ENCODE measurements at places on chromosomes 3 and 15. TPM values are rescaled to one million over a fixed set of nuclear protein-coding genes. Genes with fewer than 3 reads are reported as not detected.

The SMCO1 gene
- not detected for total RNA-seq

The ZNF774 gene
- total RNA-seq: 1.9 TPM

DNA sequence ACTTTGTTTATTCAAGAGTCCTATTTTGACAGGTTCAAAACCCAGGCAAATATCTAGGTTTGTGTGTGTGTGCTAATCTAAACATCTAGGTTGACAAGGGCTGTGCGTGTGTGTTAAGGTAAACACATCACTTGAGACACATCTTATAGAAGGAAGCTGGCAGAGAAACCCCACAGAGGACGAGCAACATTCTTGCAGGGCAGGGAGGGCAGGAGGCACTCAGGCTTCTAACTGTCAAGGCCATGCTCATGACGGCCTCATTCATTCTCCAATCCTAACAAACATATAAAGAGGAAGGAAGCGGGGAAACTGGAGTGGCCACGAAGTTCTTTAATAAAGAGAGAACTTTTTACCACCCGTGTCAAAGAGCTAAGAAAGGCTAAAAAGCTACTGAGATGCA lies 43.4 kb downstream of the SLCO2A1 start:
- DNase-seq: no peak

GRCh38 chr3:124491098-124491497 lies 239.2 kb upstream of the UMPS start:
- DNase-seq: no peak

GRCh38 chr3:65534805-65535204 lies 503.9 kb downstream of the MAGI1 start:
- no peak for DNase-seq

The AP3B2 gene
- 0.30 TPM for total RNA-seq

- DNase-seq: no peak
Measured at GRCh38 chr3:155972885-155973584, 102.6 kb downstream of the GMPS start.

The TRPM1 gene
- not detected for total RNA-seq

- no peak for DNase-seq
Measured at GRCh38 chr3:48141604-48142137, 46.5 kb downstream of the CDC25A start.

DNA sequence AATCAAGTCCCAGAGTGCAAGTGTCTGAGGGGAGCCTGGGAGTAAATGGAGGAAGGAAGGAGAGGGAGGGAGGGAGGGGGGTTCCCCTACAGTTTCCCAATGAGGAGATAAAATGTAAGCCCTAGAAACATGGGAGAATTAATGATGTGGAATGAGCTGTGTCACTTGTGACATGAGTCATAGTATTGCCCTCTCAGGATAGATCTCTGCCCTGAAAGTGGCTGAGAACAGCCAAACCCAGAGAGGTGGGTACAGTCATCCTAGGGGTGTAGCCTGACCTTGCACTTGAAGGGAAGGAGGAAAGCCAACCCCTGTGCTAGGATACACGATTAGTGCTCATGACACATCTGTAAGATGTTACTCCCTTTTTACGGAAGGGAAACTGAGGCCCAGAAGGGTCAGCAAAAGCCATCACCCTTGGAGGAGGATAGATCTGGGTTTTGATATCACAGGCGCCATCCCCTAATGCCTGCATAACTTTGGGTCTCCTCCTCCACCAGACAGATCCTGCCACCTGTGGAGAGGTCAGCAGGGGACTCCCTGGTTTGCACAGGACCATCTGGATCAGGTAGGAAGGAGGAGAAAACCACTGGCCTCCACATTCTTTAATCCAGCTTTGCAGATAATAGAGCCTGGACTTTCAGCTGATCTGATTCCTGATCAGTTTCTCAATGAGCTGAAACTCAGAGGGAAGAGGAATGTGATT lies 23.1 kb upstream of the USP3 start:
- DNase-seq: peak; percentile 44

DNA sequence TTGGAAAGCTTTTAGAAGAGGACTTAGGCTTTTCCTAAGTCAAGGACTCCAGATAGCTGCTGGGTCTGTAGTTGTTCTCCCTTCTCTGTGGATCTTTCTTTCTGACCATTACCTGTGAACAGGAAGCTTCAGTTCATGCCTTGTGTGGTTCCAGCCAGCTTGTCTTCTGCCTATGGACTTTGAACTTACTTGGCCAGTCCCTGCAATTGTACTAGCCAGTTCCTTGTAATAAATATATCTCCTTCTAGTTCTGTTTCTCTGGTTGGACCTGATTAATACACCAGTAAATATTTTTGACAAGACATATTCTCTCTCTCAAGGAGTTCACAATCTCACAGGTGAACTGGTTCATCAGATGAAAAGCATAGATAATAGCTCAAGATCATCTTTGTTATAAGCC lies 341.3 kb upstream of the DPPA4 start:
- no peak for DNase-seq

The GOLGA8O gene
- not detected for total RNA-seq

GRCh38 chr3:171458071-171458863 lies 1.9 kb downstream of the TNIK start:
- DNase-seq: peak; percentile 45

DNA sequence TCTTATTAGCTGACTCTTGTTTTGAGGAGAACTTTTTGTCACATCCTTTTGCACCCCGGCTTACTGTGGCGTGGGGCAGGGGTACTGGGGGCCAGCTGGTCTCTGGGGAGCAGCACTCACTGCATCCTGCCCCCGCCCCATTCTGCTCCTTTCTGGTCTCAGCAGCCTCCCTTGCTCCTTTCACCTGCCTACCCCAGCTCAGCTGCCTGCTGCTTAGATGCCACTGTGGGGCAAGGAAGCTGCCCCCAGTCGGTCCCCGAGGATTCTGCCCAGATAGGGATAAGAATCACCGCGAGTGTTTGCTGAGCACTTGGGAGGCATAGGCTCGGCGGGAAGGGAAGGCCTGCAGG lies 32.0 kb downstream of the APBA2 start:
- no peak for DNase-seq

The SERPINI2 gene
- total RNA-seq: not detected

DNA sequence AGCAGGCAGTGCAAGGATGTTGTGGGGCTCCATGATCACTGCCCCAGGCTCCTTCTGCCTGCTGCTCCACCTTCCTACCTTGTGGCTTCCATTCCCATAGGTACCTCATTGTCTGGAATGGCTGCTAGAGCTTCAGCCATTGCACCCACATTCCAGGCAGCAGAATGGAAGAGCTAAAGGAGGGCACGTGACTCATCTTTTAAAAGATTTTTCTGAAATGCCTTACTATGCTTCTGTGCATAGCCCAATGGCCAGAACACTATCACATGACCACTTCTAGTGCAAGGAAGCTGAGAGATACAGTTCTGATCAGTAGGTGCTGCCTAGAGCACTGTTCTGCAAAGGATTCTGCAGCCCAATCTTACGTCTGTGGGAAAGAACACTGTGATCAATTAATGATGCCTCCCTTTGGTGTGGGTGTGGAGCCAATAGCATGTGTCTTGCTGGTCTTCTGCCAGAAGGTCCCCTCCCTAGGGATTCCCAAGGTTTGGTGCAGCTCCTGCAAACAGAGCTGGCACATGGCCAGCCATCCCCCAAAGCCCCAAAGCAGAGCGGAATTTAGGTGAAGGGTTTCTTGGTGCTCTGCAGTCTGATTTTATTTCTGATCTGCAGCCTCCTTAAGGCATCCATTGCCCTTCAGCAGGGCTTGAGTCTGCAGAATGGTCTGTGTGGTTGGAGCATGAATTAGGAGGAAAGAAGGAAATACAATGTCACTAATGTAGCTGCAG lies 34.4 kb downstream of the SPSB4 start:
- DNase-seq: no peak

- DNase-seq: no peak
Measured at GRCh38 chr3:10187290-10187876, 22.7 kb downstream of the IRAK2 start.

DNA sequence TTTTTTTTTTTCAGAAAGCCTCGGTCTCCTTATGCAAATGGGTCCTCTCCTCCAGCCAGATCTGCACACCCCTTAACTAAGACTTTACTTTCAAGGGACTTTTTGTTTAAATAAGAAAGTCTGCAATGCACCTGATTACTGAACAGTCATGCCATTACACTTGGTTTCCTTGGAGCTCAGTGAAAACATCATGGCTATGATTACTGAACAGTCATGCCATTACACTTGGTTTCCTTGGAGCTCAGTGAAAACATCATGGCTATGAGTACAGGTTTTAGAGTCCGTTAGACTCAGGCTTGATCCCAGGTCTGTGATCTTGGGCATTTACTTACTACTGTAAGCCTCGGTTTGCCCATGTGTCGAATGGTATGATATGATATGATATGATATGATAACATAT lies 10.1 kb downstream of the ENTPD3 start:
- no peak for DNase-seq

DNA sequence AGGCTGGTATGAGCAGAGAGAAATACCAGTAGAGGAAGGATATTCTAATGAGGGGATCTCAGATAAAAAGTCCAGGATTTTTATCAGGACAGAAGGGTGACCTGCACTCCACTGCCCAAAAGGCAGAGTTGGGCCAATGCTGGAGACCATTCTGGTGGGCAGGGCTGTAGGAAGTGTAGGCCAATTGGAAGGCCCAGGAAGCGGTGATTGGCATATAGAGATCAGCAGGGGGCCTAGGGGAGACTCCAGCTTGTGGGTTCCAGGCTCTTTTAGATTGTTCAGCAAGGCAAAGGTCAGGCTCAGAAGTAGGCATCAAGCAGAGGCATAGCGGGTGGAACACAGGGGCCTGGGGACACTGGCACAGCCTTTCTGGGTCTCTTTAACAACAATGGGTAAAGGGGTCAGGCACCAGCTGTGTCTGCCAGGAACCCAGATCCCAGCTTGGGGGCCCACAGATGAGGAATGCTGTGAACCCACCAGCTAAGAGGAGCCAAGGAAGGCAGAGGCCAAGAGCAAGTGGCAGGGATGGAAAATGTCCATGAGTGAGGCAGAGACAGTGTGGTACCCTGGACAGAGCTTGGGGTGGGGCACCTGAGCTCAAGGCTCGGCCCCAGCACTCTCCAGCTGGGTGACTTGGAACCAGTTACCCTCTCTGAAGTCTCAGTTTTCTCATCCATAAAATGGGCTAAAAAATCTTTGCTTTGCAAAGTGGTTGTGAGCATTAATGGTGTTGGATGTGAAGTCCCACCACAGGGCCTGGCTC lies 27.0 kb upstream of the RASGRF1 start:
- no peak for DNase-seq

Data from activated naive CD8-positive, alpha-beta T cell treated with anti-CD3 and anti-CD28 coated beads for 36 hours (primary cell).